ENCODE measurements at places on chromosomes 13 and 19. TPM values are rescaled to one million over a fixed set of nuclear protein-coding genes. Genes with fewer than 3 reads are reported as not detected.

DNA sequence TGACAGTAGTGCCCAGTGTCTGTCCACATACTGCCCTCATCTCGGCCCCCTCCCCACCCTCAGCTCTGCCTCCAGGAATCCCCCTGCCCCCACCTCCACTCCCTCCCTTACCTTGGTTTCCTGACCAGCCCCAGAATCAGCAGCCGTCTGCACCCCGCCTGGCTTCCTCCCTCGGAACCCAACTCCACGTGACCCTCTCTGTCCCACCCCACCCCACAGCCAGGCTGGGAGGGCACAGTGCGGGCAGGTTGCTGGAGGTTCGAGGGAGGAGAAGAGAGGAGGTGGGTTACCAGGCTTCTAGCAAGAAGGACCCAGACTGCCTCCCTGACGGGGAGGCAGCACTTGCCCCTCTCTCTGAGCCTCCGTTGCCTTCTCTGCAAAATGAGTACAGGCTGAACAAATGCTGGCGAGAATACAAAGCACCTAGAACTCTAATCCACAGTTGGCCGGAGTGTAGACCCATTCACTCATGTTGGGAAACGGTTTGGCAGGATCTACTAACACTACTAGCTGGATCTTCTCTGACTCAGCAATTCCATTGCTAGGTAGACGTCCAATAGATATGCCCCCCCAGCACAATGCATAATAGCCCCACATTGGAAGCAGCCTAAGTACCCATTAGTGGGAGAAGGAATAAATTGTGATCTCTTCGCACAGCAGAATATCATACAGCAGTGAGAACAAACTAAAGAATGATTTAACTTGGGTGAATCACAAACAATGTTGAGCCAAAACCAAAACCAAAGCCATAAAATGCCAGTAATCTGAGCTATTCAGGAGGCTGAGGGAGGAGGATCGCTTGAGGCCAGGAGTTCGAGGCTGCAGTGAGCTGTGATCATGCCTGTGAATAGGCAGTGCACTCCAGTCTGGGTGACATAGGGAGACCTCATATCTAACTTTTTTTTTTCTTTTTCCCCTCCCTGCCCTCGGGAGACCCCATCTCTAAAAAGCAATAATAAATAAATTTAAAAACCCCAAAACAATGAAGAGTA is at the start of gene RASAL3:
Gene RASAL3 (minus strand): TSS at position 151 of the 992 bp plus-strand sequence. CDS start 186 bp downstream, outside the sequence.
- no peak for DNase-seq

The GNG7 gene
- total RNA-seq: 1.1 TPM

The MADCAM1 gene
- total RNA-seq: 0.71 TPM

DNA sequence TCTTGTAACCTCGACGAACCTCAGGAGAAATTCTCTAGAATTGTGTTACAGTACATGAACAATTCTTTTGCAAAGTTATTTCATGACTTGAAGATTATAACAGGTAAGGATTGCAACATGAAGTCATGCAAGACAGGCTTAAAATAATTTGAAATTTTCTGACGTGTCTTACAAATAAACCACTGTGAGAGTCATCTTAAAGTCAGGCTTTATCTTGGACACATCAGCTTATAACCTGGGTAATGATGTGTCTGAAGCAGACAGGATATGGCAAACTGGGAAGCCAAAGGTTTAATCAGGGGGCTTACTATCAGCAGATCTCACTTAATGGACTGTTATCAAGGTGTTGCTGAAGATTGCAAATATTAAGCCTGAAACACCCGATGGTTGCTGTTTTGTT is 407.8 kb downstream of the KLF5 start:
- no peak for DNase-seq
